ENCODE measurements at places on chromosomes 12 and 14. TPM values are rescaled to one million over a fixed set of nuclear protein-coding genes. Genes with fewer than 3 reads are reported as not detected.

GRCh38 chr14:105665247-105665950 lies 139.0 kb downstream of the TMEM121 start:
- DNase-seq = no peak
- H3K27me3 ChIP-seq = no peaks in the 10 kb centered on the region
- H3K4me1 ChIP-seq = no peaks in the 10 kb centered on the region
- no peak overlapping the region for H3K4me3 ChIP-seq

Gene KCNMB4
- total RNA-seq = not detected

Gene GPD1
- not detected for total RNA-seq

GRCh38 chr12:68790081-68790951 lies 17.7 kb upstream of the MDM2 start:
- no peak overlapping the region for H3K4me3 ChIP-seq
- no peaks in the 10 kb centered on the region for H3K4me1 ChIP-seq
- no peaks in the 10 kb centered on the region for H3K36me3 ChIP-seq
- DNase-seq = no peak

DNA sequence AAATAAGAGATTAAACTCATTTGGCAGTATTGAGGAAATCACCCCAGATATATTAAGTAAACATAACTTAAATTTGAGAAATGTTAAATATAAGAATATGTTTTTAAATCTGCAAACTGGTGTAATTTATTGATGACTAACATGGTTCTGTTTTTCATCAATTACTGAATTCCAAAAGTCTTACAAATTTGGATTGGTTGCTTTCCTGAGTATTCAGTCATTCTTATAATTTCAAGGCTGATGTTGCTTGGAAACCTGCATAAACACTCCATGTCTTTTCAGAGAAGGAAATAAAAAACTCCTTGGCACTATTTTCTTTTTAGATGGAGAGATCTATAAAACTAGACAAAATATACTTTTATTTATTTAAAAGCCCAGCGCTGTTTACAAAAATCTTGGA lies 71.7 kb downstream of the NOVA1 start:
- H3K36me3 ChIP-seq = no peaks in the 10 kb centered on the region
- H3K27me3 ChIP-seq = no peaks in the 10 kb centered on the region
- H3K4me3 ChIP-seq = no peak overlapping the region
- no peak overlapping the region for H3K27ac ChIP-seq
- DNase-seq = no peak
- no peaks in the 10 kb centered on the region for H3K4me1 ChIP-seq

- H3K27me3 ChIP-seq = no peaks in the 10 kb centered on the region
- no peak for DNase-seq
- H3K36me3 ChIP-seq = no peaks in the 10 kb centered on the region
- no peak overlapping the region for H3K4me3 ChIP-seq
- no peak overlapping the region for H3K27ac ChIP-seq
Measured at GRCh38 chr12:19885093-19885812, 446.0 kb downstream of the AEBP2 start.

DNA sequence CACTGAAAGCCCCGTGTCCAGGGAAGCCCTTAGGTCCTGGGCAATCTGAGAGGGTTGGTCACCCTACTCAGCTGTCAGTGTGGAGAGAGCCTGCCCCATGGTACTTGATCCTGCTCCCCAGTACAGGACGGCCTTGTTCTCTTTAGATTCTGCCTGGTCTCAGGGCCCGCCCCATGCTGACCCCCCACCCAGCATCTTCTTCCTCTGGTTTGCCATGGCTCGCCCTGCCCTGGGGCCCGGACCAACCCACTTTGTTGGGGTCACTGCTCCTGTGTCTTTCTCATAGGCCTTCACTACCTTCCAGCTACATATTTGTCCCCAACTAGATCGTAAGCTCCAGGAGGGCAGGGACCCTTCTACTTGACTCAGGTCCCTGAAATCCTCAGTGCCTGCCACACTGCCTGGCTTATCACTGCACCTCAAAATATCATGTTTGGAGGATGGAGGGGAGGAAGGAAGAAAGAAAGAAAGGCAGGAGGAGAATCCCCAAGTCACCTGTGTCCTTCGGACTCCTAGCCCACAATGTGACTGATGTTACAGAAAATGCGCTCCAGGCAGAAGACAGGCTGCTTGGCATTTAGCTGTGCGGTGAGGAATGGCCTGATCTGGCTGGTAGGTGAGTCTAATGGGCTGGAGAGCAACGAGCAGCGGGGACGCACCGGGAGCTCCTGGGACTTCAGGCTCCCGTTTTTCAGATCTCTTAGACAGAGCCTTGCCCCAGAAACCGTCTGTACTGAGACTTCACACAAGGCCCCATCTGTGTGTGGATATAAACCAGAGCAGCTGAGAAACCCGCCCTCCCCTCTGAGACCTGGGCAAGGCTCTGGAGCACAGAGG lies 66.1 kb downstream of the C14orf132 start:
- no peak overlapping the region for H3K27ac ChIP-seq
- H3K36me3 ChIP-seq = no peaks in the 10 kb centered on the region
- no peak for DNase-seq
- H3K27me3 ChIP-seq = no peaks in the 10 kb centered on the region
- H3K4me3 ChIP-seq = no peak overlapping the region

Gene CELA1
- not detected for total RNA-seq

GRCh38 chr12:20211981-20212421 lies 156.3 kb upstream of the PDE3A start:
- no peaks in the 10 kb centered on the region for H3K27me3 ChIP-seq
- DNase-seq = no peak
- H3K4me3 ChIP-seq = no peak overlapping the region
- no peaks in the 10 kb centered on the region for H3K4me1 ChIP-seq
- H3K27ac ChIP-seq = no peak overlapping the region

Gene ARMH4
- not detected for total RNA-seq

GRCh38 chr14:100629696-100630095 lies 42.5 kb upstream of the BEGAIN start:
- H3K27me3 ChIP-seq = peaks cover 4% of the 10 kb centered on the region
- no peaks in the 10 kb centered on the region for H3K4me1 ChIP-seq
- no peak overlapping the region for H3K27ac ChIP-seq
- no peak for DNase-seq

GRCh38 chr12:58533652-58534051 lies 386.7 kb downstream of the LRIG3 start:
- no peaks in the 10 kb centered on the region for H3K36me3 ChIP-seq
- no peaks in the 10 kb centered on the region for H3K27me3 ChIP-seq
- H3K4me1 ChIP-seq = no peaks in the 10 kb centered on the region
- no peak overlapping the region for H3K27ac ChIP-seq

GRCh38 chr12:76533331-76533730 lies 26.2 kb downstream of the OSBPL8 start:
- H3K27me3 ChIP-seq = no peaks in the 10 kb centered on the region
- H3K27ac ChIP-seq = no peak overlapping the region
- H3K4me1 ChIP-seq = no peaks in the 10 kb centered on the region
- peaks cover 8% of the 10 kb centered on the region for H3K36me3 ChIP-seq
- no peak overlapping the region for H3K4me3 ChIP-seq
- no peak for DNase-seq

DNA sequence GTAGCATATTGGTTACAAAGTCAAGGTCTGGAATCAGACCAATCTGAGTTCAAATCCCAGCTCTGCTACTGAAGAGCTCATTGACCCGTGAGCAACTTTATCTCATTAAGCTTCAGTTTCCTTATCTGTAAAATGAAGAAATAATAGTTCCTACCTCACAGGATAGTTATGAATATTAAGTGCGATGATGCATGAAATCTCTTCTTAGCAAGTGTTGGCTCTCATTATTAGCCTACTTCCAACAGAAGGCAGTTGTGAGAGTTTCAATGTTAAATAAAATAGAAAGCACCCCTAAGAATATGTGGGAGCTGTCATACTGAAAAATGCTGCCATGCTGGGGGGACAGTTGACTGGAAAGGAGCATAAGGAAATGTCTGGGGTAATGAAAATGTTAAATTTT lies 39.0 kb upstream of the ITPR2 start:
- no peak overlapping the region for H3K4me3 ChIP-seq
- no peaks in the 10 kb centered on the region for H3K27me3 ChIP-seq
- peaks cover 10% of the 10 kb centered on the region for H3K4me1 ChIP-seq
- no peak for DNase-seq
- H3K36me3 ChIP-seq = no peaks in the 10 kb centered on the region
- H3K27ac ChIP-seq = no peak overlapping the region

GRCh38 chr12:27161458-27162228 lies 79.3 kb upstream of the C12orf71 start:
- H3K4me1 ChIP-seq = no peaks in the 10 kb centered on the region
- H3K36me3 ChIP-seq = no peaks in the 10 kb centered on the region
- H3K27me3 ChIP-seq = no peaks in the 10 kb centered on the region
- H3K27ac ChIP-seq = no peak overlapping the region

Gene CLEC2D
- 140 TPM for total RNA-seq

- no peaks in the 10 kb centered on the region for H3K36me3 ChIP-seq
- no peak overlapping the region for H3K27ac ChIP-seq
- no peaks in the 10 kb centered on the region for H3K27me3 ChIP-seq
- DNase-seq = no peak
- H3K4me3 ChIP-seq = no peak overlapping the region
Measured at GRCh38 chr14:56170877-56171422, 52.7 kb downstream of the PELI2 start.

GRCh38 chr12:18327036-18327435 lies 65.7 kb downstream of the PIK3C2G start:
- H3K27me3 ChIP-seq = no peaks in the 10 kb centered on the region
- no peaks in the 10 kb centered on the region for H3K36me3 ChIP-seq
- no peak overlapping the region for H3K27ac ChIP-seq
- no peaks in the 10 kb centered on the region for H3K4me1 ChIP-seq
- no peak overlapping the region for H3K4me3 ChIP-seq

DNA sequence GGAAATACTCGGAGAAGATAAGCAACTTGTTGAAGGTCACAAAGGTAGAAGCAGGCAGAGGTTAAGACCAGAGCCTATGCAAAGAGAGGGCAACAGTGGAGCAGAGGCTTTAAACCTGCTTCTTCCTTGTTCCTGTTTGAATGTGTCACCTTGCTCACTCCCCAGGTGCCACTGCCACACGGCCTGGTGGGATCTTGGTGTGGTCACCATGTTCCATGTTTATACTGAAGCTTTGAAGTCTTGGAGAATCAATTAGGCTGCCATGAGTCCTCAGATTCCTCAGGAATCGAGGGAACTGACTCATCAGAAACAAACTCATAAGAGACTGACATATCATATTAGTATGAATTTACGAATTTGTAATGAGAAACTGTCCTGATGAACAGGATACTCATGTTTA lies 46.8 kb downstream of the IQSEC3 start:
- no peaks in the 10 kb centered on the region for H3K27me3 ChIP-seq
- no peak overlapping the region for H3K27ac ChIP-seq
- H3K4me1 ChIP-seq = no peaks in the 10 kb centered on the region
- H3K4me3 ChIP-seq = no peak overlapping the region
- no peaks in the 10 kb centered on the region for H3K36me3 ChIP-seq

- H3K4me3 ChIP-seq = no peak within 1 kb of the TSS
- H3K27me3 ChIP-seq = peaks cover 3% of the 10 kb centered on the region
- no peaks in the 10 kb centered on the region for H3K36me3 ChIP-seq
- peaks cover 5% of the 10 kb centered on the region for H3K4me1 ChIP-seq
- no peak for DNase-seq
Measured at GRCh38 chr14:93997082-93997481, at the start of gene CCDC197. Gene CCDC197, plus strand, starts transcription at chr14:93997301. Its CDS starts 831 bp downstream, at chr14:93998132.

DNA sequence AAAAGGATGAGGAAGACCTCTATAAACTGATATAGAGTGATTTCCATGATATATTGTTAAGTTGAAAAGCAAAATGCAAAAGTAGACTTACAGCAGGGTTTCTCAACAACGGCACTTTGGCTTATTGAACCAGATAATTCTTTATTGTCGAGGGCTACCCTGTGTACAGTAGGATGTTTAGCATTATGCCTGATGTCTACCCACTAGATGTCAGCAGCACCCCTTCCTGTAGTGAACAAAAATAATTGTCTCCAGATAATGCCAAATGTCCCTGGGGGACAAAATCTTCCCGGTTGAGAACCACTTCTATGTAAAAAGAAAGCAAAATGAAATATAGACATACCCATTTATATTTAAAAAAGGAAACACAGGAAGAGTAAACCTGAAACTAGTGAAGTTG lies 32.4 kb downstream of the ABCD2 start:
- no peaks in the 10 kb centered on the region for H3K4me1 ChIP-seq
- H3K36me3 ChIP-seq = peaks cover 2% of the 10 kb centered on the region
- peak; percentile 68 for DNase-seq
- no peak overlapping the region for H3K27ac ChIP-seq

Gene KRT5
- total RNA-seq = not detected

DNA sequence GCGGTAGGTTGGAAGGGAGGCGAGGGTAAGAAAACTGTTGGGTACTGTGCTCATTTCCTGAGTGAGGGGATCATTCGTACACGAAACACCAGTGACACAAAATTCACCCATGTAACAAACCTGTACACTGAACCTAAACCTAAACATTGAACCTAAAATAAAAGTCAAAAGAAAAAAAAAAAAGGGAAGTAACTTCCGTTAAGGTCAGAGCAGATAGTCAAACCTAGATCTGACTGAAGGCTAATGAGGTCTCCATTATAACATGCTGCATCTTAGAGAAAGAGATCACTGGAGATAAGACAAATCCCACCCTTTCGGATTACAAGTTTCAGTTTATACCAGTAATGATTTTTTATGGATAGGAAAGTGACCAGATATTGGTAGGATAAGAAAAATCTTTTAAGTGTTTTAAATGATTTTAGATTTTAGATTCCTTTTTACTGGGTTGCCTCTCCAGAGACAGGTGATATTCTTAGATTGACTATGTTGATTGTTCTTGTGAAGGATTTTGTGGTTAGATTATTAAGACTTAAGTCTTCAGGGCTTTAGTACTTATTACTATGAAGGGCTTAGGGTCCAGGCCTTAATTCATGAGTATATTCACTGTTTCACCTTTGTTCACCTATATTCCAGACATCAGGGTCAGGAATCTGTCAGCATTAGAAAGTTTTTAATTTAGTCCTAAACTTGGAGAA lies 11.2 kb upstream of the NCKAP1L start:
- H3K27me3 ChIP-seq = no peaks in the 10 kb centered on the region
- no peak overlapping the region for H3K4me3 ChIP-seq
- no peaks in the 10 kb centered on the region for H3K36me3 ChIP-seq
- DNase-seq = no peak

Gene OR6C76
- total RNA-seq = not detected

- H3K36me3 ChIP-seq = peaks cover 53% of the 10 kb centered on the region
- H3K4me1 ChIP-seq = no peaks in the 10 kb centered on the region
- no peaks in the 10 kb centered on the region for H3K27me3 ChIP-seq
- no peak overlapping the region for H3K4me3 ChIP-seq
- no peak for DNase-seq
Measured at GRCh38 chr12:22677781-22678574, 53.0 kb downstream of the ETNK1 start.

Gene SYCP3
- 2.4 TPM for total RNA-seq

- H3K4me3 ChIP-seq = no peak overlapping the region
- no peak overlapping the region for H3K27ac ChIP-seq
Measured at GRCh38 chr12:84113666-84114065, 798.9 kb downstream of the SLC6A15 start.

GRCh38 chr14:104399432-104400155 lies 180.0 kb upstream of the C14orf180 start:
- DNase-seq = peak; percentile 66
- peaks cover 31% of the 10 kb centered on the region for H3K4me1 ChIP-seq
- no peak overlapping the region for H3K4me3 ChIP-seq

Gene GPR68
- total RNA-seq = 7.6 TPM

GRCh38 chr12:10600988-10601387 lies 12.4 kb downstream of the MAGOHB start:
- H3K4me3 ChIP-seq = no peak overlapping the region
- H3K27ac ChIP-seq = no peak overlapping the region
- peak; percentile 43 for DNase-seq
- H3K27me3 ChIP-seq = no peaks in the 10 kb centered on the region
